Dermis microvascular lymphatic vessel endothelial cell (primary cell): ENCODE measurements at places on chromosomes 2 and 18. TPM values are rescaled to one million over a fixed set of nuclear protein-coding genes. Genes with fewer than 3 reads are reported as not detected.

Gene DNAJC27
- 1.0 and 1.5 TPM in 2 replicates for total RNA-seq

Gene NAT8
- not detected in 2 replicates for total RNA-seq

Gene SERPINB13
- total RNA-seq = not detected in 2 replicates

Gene PLCL1
- 0.76 and 1.0 TPM in 2 replicates for total RNA-seq

Gene NFE2L2
- 22.9 and 47.2 TPM in 2 replicates for total RNA-seq

Gene CHAC2
- 4.4 and 6.4 TPM in 2 replicates for total RNA-seq

Gene TTLL4
- 5.4 and 7.3 TPM in 2 replicates for total RNA-seq

Gene SERPINB2
- total RNA-seq = not detected in 2 replicates

Gene KCTD1
- 5.4 and 5.8 TPM in 2 replicates for total RNA-seq

Gene NAB1
- 24.1 and 34.8 TPM in 2 replicates for total RNA-seq

Gene SOX11
- total RNA-seq = not detected in 2 replicates

Gene ADAM23
- 0.77 and 1.0 TPM in 2 replicates for total RNA-seq

Gene LHCGR
- not detected in 2 replicates for total RNA-seq

Gene SLC5A7
- not detected in 2 replicates for total RNA-seq

Gene ZNF892
- 3.6 and 4.9 TPM in 2 replicates for total RNA-seq

Gene MEMO1
- 34.4 and 39.7 TPM in 2 replicates for total RNA-seq

Gene CCBE1
- total RNA-seq = under 0.01 and 0.13 TPM in 2 replicates

Gene FAM237A
- not detected in 2 replicates for total RNA-seq

Gene BCL11A
- 0.64 and 0.76 TPM in 2 replicates for total RNA-seq

Gene QPCT
- 3.9 and 4.2 TPM in 2 replicates for total RNA-seq

Gene PLGLB1
- 0.39 and 0.63 TPM in 2 replicates for total RNA-seq

Gene ITGB6
- not detected in 2 replicates for total RNA-seq

Gene WIPF1
- 7.8 and 13.9 TPM in 2 replicates for total RNA-seq
